B cell (primary cell): ENCODE measurements at places on chromosomes 4 and X.
A peak's percentile ranks its signal among the peaks of the same experiment; 100 is the strongest.

GRCh38 chrX:45710081-45710801 lies 509.6 kb upstream of the DIPK2B start:
- DNase-seq, result no peak
- H3K4me3 ChIP-seq, result no peak overlapping the region
- H3K27ac ChIP-seq, result no peak overlapping the region
- peaks cover 8% of the 10 kb centered on the region for H3K4me1 ChIP-seq

GRCh38 chrX:13110433-13111324 lies 66.3 kb upstream of the FAM9C start:
- no peaks in the 10 kb centered on the region for H3K36me3 ChIP-seq
- H3K27ac ChIP-seq, result no peak overlapping the region
- DNase-seq, result no peak
- H3K27me3 ChIP-seq, result no peaks in the 10 kb centered on the region
- H3K4me3 ChIP-seq, result no peak overlapping the region
- H3K4me1 ChIP-seq, result no peaks in the 10 kb centered on the region

DNA sequence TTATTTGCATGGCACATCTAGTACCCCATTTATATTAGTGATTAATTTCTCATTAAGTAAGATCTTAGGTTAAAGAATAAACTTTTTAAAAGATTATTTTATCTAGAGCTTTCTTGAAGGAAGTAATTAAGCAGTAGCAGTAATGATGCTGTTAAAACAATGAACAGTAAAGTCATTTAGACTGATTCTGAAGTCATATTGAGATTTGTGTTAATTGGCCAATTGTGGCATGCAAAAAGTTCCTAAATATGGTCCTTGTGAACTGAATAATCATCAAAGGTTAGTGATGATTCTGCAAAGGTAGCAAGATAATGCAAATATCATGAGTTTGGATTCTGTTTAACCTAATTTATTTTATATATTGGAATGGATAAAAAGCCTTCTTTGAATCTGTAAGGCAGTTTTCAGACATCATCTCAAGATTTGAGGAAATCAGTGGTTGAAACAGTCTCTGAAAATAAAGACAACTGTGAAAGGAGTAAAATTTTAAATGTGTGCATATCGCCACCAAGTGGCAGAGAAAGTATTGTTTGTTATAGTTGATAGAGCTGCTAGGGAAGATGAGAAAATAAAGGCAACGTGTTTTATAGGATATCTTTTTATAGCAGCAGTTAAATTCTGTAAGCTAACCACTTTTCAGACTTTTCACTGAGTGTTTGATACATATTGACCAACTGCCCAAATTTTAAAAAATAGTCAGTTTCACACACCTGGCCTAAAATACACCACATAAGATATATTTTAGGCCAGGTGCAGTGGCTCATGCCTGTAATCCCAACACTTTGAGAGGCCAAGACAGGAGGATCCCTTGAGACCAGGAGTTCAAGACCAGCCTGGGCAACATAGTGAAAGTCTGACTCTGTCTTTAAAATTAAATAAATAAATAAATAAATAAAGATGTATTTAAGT lies 79.6 kb downstream of the CCKAR start:
- no peaks in the 10 kb centered on the region for H3K4me1 ChIP-seq
- no peak overlapping the region for H3K4me3 ChIP-seq
- peaks cover 4% of the 10 kb centered on the region for H3K36me3 ChIP-seq
- H3K27ac ChIP-seq, result no peak overlapping the region
- no peaks in the 10 kb centered on the region for H3K27me3 ChIP-seq
- peak; percentile 68 for DNase-seq

GRCh38 chr4:1008840-1009541 lies 2.4 kb upstream of the FGFRL1 start:
- peak overlapping the region; percentile 36 for H3K4me3 ChIP-seq
- H3K36me3 ChIP-seq, result no peaks in the 10 kb centered on the region
- H3K27ac ChIP-seq, result no peak overlapping the region
- H3K27me3 ChIP-seq, result no peaks in the 10 kb centered on the region
- DNase-seq, result peak; percentile 75
- peaks cover 30% of the 10 kb centered on the region for H3K4me1 ChIP-seq

GRCh38 chr4:174332741-174333493 lies 49.2 kb downstream of the CEP44 start:
- H3K36me3 ChIP-seq, result no peaks in the 10 kb centered on the region
- H3K27ac ChIP-seq, result no peak overlapping the region
- DNase-seq, result no peak
- H3K27me3 ChIP-seq, result no peaks in the 10 kb centered on the region
- H3K4me3 ChIP-seq, result no peak overlapping the region

DNA sequence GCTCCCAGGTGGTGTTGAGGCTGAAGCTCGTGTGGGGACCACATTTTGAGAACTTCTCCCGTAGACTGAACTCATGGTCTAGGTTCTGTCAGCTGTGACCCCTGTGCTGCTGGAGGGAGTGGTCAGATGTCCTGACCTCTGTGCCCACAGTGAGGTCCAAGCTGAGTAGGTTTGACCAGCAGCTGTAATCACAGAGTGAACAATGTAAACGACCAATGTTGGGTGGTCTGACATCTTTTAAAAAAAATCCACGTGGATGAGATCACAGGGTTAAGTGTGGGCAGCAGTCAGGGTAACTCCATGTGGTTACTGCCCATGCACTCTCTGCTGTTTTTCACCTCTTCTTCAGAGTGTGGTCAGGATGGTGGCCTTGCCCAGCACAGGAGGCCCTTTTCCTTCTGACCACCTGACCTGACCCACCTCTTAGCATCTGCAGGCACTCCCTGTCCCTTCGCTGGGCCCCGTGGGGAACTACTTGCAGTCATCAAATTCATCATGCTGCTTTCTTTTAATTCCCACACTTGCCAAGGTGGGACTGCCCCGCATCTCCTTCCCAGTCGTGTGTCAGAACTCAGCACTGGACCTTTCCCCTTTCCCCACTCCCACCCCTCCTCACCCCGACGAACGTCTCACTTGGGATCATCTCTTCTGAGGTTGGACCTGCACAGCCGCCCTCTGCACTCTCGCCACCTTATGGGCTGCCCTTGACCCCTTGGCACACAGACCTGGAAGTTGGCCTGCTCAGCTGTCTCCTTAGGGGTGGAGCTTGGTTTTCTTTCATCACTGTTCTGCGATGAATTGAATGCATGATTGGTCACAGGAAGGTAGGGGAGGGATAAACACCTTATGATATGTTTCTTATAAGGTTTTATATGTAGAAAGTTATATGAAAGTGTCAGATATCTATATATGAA lies 120.1 kb downstream of the PTTG2 start:
- no peaks in the 10 kb centered on the region for H3K27me3 ChIP-seq
- peaks cover 13% of the 10 kb centered on the region for H3K4me1 ChIP-seq
- DNase-seq, result no peak
- peaks cover 72% of the 10 kb centered on the region for H3K36me3 ChIP-seq
- H3K27ac ChIP-seq, result no peak overlapping the region
